ENCODE measurements at places on chromosomes 4 and X.

DNA sequence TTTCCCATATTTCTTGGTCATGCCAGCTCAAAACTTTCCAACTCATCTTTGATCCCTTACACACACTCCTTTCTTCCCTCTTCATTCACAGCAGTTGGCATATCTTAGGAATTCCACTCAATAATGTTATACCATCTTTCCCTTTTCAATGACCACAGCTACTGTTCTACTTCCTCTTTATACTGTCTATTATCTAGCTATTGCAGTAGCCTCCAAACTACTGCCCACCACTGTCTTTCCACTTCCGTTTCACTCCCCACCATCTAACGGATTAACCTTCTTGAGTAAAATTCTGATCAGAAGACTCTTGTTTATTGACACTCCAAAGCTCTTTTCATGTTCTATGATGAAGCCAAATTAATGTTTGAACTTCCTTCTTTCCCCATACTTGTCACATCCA lies 55.8 kb downstream of the ADAMTS3 start:
- DNase-seq, result no peak

GRCh38 chrX:23935106-23935505 lies 27.3 kb downstream of the CXorf58 start:
- DNase-seq, result no peak

DNA sequence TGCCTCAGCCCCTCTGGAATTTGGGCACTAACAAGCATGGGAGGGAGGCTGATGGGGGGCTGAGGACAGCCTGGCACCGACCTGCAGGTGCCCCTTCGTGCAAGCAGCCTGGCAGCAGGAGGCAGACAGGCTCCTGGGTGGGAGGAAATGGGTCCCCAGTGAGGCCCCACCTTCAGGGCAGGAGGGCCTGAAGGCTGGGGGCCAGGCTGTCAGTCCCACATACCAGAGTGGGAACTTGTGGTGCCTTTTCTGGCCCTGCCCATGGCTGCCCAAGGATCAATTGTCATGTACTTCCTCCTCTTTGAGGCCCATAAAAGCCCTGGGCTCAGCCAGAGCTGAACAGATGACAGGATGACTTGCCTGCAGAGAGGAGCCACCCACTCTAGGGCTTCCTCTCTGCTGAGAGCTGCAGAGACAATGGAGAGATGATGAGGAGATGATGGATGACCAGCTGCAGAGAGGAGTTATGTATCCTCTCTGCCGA lies 141.0 kb downstream of the PDHA2 start:
- DNase-seq, result no peak

DNA sequence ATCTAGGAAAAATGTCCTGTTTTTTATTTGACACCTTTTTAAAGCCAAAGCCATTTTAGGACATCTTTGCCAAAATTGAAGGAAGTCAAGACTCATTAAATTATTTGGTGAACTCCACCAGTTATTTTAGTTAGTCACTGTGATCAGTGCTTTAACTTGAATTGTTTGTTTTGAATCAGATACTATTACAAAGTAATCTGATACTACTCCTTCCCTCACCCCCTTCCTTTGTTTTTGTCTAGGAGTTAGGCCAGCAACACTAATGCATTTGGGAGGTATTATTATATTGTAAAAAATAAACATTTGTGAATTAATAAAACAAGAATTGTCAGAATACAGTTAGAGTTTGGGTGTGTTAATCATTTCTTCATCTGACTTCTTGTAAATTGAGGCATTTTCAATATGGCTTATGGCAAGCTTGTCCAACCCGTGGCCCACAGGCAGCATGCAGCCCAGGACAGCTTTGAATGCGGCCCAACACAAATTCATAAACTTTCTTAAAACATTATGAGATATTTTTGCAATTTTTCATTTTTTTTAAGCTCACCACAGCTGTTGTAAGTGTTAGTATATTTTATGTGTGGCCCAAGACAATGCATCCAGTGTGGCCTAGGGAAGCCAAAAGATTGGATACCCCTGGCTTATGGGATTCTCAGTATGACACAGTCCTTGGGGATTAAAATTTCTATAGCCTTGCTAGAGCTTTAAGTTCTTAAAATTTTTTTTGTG lies 182.2 kb downstream of the BMPR1B start:
- DNase-seq, result no peak

- DNase-seq, result no peak
Observed at GRCh38 chrX:24423960-24424359, 41.1 kb upstream of the PDK3 start.

DNA sequence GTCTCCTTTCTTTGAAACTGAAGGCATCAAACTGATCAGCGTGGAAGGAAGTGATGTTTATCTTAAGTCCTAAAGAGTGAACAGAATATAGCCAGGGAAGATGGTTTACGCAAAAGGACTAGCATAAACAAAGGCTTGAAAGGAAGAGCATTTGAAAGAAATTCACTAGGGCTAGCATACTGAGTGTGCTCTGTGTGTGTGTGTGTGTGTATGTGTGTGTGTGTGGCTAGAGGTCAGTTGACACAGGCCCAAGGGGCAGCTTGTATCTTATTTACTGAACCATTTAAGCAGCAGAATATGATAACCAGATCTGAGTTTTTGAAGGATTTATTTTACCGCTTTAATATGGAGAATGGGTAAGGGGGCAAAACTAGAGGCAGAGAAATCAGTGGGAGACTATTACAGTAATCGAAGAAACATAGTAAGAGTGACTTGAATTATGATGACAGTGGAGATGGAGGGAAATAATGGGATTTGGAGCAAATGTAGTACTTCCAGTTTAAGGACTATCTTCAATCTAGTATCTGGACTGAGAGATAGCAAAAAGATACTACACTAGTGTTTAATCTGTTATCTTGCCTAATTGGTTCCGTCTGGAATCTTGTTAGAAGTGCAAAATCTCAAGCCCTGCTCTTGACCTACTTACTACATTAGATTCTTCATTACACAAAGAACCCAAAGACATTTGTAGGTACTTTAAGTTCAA lies 36.9 kb downstream of the CEP44 start:
- no peak for DNase-seq

DNA sequence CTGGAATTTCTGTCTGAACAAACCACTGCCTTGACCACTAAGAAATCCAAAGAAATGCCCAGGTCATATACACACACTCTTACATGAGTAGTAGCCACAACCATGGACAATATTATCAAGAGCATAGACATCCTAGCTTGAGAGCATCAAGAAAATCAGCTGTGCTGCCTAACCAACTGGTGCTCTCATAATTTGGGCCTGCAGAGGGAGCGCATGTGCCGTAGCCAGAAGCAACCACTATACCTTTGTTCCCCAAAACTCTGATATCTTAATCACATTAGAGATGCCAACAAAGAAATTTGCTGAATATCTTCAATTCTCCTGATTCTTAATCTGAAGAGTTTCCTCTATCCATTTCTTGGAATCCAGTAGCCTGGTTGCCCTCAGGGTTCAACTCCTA lies 163.6 kb downstream of the ZNF674 start:
- DNase-seq, result peak; percentile 33

GRCh38 chr4:140603286-140603685 lies 34.5 kb upstream of the UCP1 start:
- no peak for DNase-seq

GRCh38 chrX:10231461-10231860 lies 74.7 kb downstream of the CLCN4 start:
- no peak for DNase-seq

GRCh38 chr4:124874172-124874450 lies 161.6 kb upstream of the ANKRD50 start:
- DNase-seq, result no peak

GRCh38 chr4:8506373-8507195 lies 66.0 kb downstream of the TRMT44 start:
- DNase-seq, result no peak

GRCh38 chr4:99945718-99946355 lies 581 bp downstream of the DNAJB14 start:
- no peak for DNase-seq
